ENCODE measurements at places on chromosomes 16 and 17.

DNA sequence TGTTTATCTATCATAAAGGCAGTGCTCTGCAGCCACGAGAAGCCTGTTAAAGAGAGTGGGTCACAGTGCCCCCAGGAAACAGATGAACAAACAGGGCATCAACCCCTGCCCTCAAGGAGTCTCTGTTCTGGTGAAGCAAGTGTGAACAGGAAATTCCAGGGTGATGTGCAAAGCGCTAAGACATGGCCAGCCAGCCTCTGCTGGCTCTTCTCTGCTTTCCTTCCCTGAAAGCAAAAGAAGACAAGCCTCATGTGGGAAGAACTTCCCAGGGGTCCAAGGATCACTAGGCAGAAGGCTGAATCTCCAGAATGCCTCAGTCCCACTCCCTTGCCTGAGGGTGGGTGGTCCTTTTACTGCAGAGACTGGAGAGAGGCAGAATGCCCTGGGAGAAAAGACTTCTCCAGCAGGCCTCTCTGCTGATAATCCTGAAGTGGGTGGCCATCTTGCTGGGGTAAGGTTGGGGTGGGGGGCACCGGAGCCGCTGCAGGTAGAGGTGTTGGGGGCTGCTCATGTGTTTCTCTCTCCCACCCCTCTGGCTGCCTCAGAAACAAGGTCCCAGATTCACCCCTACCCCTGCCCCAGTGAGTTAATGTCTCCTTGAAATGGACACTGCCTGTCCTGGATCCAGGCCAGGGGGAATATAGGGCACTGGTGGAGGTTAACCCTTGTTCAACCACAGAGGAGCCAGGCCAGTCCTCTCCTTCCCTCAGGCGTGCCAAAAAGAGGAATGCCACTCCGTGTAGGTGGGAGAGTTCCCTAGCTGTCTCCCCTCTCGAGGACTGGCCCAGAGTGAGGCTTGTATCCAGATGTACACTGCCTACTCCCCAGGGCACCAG lies 2.4 kb downstream of the ANKRD13B start:
- no peak for ATAC-seq

- ATAC-seq, result no peak
Measured at GRCh38 chr16:20673071-20673806, 24.2 kb downstream of the ACSM1 start.

GRCh38 chr16:7405166-7405565 lies 72.5 kb downstream of the RBFOX1 start:
- ATAC-seq, result no peak

GRCh38 chr17:55289106-55289446 lies 24.3 kb downstream of the HLF start:
- no peak for ATAC-seq

GRCh38 chr17:29693751-29694150 lies 71.0 kb upstream of the CORO6 start:
- no peak for ATAC-seq

DNA sequence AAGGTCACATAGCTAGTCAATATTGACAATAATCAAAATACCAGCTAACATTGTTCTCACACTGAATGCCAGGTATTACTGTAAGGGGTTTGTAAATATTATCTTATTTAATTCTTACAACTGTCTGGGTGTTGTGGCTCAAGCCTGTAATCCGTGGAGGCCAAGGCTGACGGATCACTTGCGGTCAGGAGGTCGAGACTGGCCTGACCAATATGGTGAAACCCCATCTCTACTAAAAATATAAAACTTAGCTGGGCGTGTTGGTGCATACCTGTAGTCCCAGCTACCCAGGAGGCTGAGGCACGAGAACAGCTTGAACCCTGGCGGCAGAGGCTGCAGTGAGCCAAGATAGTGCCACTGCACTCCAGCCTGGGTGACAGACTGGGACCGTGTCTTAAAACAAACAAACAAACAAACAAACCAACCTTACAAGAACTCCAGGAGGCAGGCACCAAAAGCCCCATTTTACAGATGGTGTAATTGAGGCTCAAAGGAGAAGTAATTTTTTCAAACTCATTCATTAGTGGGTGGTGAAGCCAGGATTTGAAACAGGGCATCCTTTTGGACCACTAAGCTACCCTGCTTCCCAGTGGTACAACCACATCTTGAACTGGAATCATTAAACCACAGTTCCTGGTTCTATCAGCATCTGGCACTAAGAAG lies 104.3 kb downstream of the XYLT1 start:
- no peak for ATAC-seq

- ATAC-seq, result no peak
Measured at GRCh38 chr17:28892024-28892423, 5.5 kb downstream of the FLOT2 start.

GRCh38 chr17:51770027-51770759 lies 388.3 kb downstream of the CA10 start:
- ATAC-seq, result no peak

DNA sequence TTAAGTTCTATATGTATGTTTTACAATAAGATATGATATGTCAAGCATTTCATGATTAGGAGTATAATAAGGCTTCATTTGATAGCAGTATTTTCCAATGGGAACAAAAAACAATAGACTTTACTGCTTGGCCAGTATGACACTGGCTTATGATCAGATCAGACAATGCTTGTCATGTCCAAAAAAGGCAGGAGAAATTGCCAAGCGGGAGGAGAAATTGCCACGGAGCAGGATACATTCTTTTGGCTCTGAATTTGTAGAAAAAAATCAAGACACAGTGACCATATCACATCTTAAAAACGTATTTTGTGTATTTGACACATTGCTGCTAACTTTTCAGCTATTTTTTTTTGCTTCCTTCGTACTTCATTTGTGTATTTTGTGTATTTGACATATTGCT lies 404.1 kb downstream of the CNTNAP4 start:
- ATAC-seq, result no peak

DNA sequence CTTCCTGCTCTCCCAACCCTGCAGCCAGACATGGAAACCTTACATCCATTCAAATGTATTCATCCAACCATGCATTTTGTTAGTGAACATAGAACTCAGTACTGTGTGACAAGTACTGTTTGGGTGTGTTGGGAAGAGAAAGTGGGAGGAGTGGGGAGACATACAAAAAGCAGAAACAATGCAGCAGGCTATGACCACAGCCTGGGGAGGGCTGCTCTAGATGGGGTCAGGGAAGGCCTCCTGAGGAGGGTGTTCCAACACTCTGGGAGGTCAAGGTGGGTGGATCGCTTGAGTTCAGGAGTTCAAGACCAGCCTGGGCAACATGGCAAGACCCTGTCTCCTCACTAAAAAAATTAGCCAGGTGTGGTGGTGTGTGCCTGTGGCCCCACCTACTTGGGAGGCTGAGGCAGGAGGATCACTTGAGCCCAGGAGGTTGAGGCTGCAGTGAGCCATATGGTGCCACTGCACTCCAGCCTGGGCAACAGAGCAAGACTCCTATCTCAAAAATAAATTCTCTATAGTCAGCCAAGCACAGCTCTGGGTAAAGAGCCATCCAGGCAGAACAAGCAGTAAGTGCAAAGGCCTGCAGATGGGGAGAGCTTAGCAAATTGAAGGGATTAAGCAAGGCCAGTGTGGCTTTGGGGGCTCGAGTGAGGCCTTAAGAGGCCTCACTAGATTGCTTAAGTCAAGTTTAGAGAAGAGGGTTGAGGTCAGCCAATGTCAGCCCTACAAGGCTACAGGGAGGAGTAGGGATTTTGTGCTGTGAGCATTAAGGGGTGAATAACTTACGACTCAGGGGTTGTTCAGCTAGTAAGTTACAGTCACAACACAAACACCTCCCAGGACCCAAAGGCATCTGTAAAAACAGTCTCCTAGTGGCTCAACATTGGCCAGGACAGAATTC lies 5.5 kb downstream of the SLC13A2 start:
- ATAC-seq, result no peak

DNA sequence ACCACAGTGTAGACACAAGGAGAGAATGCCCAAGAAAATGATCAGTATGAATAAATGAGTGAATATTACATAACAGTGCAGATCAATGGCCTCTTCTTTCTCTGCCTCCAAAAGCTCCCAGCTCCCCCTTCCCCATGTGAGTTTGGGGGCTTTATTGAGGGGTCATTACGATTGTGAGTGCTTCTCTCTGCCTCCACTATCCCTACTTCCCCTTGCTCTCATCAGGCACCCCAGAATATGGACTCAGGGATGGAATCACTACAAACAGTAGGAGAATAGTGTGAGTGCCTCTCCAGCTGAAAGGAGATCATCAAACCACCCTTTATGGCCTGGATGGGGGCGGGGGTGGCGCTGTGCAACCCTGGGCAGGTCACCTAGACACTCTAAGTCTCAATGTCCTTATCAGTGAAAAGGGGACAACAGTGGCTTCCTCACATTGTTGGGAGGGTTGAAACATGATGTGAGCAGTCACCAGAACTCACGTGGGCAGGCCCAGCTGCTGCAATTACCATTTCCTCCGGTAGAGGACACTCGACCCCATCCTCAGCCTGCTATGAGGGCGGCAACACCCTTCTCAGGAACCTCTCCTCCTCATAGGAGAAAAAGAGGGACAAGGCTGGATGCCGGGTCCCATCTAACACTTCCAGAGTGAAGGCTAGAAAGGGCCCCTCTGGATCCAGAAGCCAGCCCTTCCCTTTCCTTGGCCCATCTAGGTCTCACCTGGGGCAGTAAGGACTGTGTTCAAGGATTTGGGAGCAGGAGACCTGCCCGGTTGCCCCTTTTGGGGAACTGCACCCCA lies 2.1 kb upstream of the EPOP start:
- peak; percentile 85 for ATAC-seq

DNA sequence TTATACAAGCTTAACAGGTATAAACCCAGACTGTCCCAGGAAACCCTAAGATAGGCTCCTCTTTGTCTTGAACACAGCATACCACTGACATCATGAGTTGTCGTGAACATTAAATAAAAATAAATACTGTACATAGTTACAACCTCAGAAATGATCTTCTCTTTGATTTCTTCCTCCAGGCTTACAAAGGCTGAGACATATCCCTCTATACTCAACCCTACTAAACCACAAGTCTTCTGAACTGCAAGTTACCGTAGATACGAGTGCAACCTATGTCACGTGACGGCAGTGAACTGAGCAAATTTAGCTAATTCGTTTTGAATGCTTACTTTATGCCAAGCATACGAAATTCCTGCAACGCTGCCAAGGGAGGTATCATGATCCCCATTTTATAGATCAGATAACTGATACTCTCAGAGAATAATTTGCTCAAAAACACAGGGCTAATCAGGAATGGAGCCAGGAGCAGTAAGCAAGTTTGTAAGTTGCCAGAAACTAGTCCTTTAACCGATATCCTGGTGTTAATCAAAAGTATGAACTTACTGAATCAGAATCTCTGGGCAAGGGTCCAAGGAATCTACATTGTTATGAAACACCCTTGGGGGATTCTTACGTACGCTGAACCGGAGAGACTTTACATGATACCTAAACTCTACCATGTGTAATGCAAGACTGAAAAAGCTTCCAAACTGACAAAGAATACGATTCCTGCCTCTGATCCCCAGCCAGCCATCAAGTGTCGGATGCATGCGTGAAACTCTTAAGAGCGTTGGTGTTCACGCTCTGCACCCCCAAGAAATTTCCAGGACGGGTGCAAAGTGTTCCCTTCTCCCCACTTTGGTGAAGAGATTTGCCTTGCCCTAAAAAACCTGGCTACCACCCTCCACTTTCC lies 106.2 kb downstream of the XYLT1 start:
- peak; percentile 87 for ATAC-seq

- ATAC-seq, result no peak
Measured at GRCh38 chr16:83908798-83909197, 9.9 kb downstream of the MLYCD start.

GRCh38 chr17:29407856-29408255 lies 17.7 kb downstream of the TAOK1 start:
- ATAC-seq, result peak; percentile 19

- ATAC-seq, result no peak
Measured at GRCh38 chr17:40174514-40174913, 2.8 kb upstream of the RAPGEFL1 start.

DNA sequence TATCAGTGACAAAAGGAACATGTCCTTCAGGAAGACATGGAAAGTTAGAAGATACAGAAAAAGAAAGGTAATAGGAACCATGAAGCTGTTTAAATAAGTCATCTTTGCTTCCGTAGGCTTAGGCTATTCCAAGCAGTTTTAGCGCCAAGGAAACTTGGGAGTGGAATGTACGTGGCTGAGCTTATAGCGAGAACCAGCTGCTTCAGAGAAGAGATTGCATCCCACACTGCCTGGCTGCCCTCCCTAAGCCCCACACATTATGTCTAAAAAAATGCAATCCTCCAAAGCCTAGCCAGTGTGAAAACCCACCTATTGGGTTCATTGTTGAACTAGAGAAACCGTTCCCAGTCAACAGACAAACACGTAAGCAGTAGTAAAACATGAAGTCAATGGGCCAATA lies 149.9 kb downstream of the SLC39A11 start:
- ATAC-seq, result no peak

- ATAC-seq, result peak; percentile 5
Measured at GRCh38 chr16:30184096-30184890, 891 bp downstream of the CORO1A start.

DNA sequence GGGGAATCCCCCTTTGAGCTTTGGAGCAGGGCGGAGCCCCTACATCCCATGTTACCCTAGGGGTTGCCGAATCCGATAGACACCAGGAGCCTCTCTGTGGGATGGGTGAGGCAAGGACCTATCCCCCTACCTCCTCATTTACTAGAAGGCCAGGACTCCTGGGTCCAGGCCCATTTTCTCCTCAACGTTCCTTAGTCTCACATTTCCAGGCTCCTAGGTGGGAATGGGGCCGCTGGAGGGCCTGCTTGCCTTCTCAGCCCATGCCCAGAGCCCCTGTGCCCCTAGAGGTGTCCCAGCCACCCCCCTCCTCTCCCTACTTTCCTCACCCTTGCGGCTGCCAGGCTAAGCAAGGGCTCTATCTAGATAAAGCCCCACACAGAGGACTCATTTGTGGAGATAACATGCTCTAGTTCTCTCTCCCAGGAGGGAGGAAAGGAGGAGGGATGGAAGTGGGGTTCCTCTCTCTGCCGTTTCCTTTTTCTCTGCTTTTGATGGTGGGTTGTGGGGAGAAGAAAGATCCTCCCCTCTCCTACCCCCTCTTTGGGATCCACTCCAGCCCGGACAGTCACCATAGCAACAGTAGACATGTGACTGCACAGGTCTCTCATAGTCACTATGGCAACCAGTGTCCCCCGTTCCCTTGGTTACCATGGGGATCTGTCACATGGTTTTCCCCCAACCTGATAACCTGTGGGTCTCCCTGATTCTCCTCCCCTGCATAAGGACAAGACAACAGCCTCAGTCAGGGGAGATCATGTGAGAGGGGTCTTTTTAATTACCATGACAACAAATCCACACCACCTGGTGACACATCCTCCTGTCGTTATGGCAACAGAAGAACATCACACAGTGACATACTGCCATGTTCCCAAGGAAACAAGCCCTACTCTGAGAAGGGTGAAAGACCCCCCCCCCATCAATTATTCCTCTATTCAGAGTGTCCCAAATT lies 5.2 kb downstream of the CACNA1G start:
- ATAC-seq, result peak; percentile 1

DNA sequence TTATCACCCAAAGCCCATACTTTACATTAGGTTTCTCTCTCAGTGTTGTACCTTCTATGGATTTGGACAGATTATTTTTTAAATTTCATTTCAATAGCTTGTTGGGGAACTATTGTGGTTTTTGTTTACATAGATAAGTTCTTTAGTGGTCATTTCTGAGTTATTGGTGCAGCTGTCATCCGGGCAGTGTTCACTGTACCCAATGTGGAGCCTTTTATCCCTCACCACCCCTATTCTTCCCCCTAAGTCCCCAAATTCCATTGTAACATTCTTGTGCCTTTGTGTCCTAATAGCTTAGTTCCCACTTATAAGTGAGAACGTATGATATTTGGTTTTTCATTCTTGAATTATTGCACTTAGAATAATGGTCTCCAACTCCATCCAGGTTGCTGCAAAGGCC lies 57.5 kb downstream of the SLFN11 start:
- no peak for ATAC-seq

- ATAC-seq, result peak; percentile 77
Measured at GRCh38 chr16:57795431-57795878, 6.8 kb downstream of the KIFC3 start.
